ENCODE measurements at places on chromosomes 7 and 10. TPM values are rescaled to one million over a fixed set of nuclear protein-coding genes. Genes with fewer than 3 reads are reported as not detected.
A peak's percentile ranks its signal among the peaks of the same experiment; 100 is the strongest.

- no peak for DNase-seq
Observed at GRCh38 chr10:6408799-6409198, 171.3 kb downstream of the PRKCQ start.

DNA sequence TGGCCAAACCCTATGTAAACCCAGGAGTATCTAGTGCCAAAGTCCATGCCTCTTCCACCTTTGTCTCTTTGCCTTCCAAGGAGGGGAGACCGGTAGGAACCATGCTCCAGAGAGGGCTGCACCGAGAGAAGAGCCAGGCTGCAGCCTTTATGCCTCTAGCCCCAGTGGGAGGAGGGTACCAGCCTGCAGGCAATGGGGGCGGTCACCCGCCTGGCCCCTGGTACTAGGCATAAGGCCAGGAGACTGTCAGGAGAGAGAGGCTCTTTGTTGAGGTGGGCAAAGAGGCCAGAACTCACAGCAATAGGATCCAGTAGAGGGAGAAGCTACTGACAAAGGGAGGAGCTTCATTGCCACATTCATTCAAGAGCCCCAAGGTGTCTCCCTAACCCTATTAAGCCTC is 146.6 kb upstream of the PDE1C start:
- no peak for DNase-seq

GRCh38 chr10:30897547-30897946 is 134.1 kb downstream of the ZNF438 start:
- no peak for DNase-seq

DNA sequence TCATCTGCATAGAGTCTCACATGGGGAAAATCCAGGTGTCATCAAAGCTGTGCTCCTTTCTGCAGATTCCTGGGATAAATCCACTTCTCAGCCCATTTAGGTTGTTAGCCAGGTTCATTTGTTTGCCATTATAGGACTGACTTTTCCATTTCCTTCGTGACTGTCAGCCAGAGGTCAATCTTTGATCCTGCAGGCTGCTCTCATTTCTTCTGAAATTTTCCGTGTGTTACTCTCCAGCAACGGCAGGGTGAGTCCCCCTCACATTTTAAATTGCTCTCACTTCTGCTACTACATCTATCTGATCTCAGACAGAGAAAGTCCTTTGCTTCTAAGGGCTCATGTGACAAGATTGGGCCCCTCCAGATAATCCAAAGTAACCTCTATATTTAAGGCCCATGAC is 150.7 kb upstream of the BET1 start:
- no peak for DNase-seq

GRCh38 chr7:129210256-129210988 is 14.4 kb upstream of the AHCYL2 start:
- DNase-seq, result peak; percentile 82

DNA sequence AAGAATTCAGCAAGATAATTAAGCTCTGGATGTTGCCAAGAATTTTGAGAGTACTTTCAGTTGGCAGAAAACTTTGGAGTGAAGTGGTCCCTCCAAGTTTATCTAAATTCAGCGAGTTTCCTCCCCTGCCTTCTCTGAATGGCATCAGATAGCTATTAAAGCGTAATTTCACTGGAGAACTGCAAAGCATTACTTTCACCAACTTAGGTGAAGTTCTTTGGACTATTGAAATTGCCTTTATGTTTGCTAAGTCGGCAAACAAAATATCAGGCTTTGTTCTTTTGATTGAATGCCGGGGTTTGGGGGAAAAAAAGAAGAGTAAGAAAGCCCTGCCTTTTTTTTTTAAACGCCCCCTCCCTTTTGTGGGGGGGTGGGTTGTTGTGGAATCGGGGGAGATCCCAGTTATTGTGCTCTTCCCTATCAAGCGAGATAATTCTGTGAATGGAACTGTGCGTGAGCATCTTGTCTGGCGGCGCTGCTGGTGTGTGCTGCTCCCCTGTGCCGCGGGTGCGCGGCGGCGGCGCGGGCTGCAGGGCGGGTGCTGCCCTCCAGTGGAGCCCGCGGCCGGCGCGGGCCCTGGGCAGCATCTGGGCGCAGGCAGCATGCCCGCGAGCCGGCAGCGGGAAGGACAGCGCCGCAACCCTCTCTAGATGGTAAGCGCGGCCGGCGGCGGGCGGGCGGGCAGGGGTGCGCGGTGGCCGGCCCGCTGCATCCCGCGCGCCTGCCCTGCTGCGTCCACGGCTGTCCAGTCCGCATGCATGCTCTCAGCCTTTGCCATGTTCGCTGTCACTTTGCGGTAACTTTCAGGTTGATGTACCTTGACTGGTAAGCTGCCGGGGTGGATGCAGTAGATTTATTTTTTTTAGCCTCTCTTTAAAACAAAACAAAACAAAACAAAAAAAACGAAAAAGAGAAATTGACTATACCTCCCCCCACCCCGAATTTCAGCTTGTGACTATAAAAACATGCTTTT is 176.5 kb downstream of the TCF7L2 start:
- peak; percentile 24 for DNase-seq

DNA sequence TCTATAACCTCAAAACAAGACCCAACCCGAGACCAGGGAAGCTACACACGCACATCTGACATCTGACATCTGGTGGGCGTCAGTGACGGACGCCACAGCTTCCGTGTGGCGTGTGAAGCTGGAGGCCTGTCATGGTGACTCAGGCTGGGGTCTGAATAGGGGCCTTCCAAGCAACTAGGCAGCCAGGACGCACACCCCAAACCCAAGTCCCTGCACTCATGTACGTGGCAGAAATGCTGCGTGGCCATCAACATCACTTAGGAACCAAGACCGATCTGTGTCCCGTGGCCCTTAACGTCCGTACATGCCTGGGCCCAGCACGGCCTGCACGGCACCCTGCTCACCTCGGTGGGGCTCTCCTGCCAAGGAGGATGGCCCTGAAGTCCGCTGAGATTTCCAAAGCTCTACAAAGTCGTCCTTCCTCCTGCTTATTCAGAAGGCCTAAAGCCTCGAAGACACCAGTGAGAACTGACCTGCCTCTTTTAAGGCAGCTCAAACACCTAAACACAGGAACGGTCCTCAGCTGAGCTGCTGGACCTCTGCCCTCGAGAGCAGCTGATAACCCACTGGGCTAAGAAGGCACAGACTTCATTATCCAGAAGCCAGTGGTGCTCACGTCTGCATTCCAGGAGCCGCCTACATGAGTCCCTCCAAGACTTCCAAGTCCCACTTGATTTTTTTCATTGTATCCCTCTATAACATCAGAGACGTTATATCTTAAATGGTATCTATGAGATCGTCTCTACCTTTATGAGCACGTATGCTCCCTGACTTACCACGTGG is 82.5 kb downstream of the DIP2C start:
- DNase-seq, result no peak

DNA sequence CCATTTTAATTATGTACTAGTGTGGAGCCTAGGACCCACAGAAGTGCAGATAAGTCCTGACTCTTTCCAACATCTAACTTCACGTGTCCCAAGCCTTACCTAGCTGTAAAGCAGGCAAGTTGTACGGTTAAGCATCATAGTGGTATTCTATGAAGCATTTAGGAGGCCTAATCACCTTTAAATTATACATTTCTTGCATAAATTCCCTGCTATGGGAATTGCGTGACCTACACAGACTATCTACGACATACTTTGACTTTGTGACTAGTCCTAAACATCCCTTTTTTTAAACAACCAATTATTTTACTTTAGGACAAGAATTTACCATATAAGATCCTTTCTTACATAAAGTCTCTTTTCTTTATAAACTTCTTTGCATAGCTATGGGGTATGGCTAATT is 37.7 kb upstream of the LRGUK start:
- DNase-seq, result no peak

GRCh38 chr7:96253441-96253840 is 68.5 kb downstream of the SLC25A13 start:
- no peak for DNase-seq

- DNase-seq, result no peak
Observed at GRCh38 chr10:98374217-98374985, 40.6 kb downstream of the PYROXD2 start.

- DNase-seq, result peak; percentile 66
Observed at GRCh38 chr10:121696854-121697253, 98.6 kb upstream of the FGFR2 start.

DNA sequence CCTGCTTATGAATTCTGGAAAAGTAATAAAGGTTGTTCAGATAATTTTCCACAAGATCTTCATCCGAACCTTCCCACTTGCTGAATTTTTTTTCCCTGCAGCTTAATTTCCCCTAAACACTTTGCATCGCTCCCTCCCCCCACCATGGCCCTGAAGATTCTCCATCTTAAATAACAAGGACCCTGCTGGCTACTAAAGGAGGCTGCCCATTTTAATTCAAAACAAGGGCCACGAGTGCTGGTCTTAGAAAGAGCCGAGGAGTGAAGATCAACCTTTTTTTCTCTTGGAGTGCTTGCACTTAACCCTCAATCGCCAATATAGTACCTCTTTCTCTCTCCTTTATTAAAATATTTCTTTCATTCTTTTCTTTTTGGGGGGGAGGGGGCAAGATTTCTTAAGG is 9.2 kb upstream of the SP8 start:
- no peak for DNase-seq

- DNase-seq, result no peak
Observed at GRCh38 chr7:81167934-81168333, 249.1 kb upstream of the SEMA3C start.

- DNase-seq, result no peak
Observed at GRCh38 chr7:11403781-11404180, 428.2 kb downstream of the THSD7A start.

DNA sequence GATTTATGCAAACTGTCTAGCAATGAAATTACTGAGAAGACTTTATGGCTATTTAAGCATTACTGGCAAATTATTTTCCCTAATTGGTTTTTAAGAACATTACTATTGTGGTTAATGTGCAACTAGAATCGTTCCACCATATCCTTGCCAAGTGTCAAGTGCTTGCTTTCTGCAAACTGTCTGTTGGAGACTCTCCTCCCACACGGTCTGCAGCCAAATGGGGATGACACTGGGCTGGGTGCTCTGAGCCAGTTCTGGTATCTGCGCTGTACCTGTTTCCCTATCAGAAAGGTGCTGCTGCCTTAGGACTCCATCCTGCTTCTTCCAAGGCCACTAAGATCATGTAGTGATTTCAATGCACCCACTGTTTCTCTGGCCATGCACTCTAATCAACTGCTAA is 110.4 kb downstream of the RAMP3 start:
- no peak for DNase-seq

DNA sequence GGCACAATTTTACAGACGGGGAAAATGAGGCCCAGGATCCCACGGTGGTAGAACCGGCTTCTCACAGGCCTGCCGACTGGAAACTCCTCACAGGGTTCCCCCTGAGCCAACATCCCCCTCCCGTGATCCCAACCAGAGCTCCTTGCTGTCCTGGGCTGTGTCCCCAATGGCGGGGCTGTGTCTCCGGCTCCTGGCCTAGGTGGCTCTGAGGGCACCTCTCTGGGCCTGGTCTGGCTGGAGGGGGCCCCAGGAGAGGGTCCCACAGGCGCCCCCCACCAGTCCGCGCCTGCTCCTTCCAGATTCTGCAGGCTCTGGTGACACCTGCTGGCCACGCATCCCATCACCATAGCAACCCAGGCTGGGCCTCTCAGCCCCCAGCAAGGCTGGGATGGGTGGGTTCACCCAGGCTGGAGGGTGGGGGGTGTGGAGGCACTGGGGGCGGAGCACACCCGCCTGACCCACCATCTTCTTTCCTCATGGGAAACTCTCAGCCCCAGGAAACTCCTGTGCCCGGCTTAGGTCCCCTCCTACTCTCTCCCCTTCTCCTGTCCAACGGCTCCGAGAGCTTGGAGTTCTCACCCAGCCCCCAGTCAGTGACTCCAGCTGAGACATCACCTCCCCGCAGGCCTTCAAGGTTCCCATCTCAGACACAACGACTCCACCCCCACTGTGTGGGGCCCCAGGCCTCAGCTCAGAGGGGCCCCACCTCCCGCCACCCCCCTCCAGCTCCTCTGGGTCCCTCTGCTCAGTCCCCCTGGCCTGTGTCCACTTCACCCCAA is 27.1 kb upstream of the TNRC18 start:
- DNase-seq, result peak; percentile 56

- DNase-seq, result no peak
Observed at GRCh38 chr7:139989366-139990141, 73.2 kb downstream of the PARP12 start.

- no peak for DNase-seq
Observed at GRCh38 chr10:60096761-60097513, 190.6 kb upstream of the CCDC6 start.

DNA sequence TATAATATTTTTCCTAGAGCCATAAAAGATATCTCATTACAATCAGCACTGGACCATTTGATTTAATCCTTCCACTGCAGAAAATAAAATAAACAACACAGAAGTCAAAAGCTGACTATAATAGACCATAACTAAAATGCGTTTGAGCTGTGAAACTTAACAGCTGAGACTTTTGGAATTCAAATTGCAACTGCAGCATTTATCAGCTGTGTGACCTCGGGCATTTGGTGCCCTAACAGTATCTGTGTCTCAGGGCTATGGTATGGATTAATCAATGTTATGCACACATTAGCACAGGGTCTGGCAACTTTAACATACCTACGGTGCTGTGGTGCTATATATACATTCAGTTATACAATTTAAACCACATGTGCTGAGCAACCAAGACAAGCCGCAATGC is 160.1 kb downstream of the COL28A1 start:
- DNase-seq, result no peak

DNA sequence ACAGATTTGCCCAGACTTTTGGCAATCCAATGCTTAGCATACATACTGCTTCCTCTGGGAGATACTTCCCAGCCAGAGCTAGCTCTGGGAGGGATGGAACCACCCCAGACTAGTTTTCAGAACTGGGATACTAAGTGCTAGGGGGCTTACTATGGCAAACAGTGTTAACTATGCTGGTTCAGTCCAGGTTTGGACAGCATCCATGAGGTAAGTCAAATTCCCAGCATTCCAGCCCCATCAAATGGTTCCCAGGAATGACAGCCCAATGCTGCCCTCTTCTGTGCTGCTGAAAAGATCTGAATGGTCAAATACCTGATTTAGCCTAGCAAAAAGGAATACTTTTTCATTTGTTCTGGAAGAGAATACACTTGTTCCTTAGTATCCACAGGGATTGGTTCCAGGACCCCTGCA is 141.7 kb upstream of the CCDC6 start:
- DNase-seq, result peak; percentile 81

GRCh38 chr10:3363311-3364045 is 190.9 kb upstream of the PITRM1 start:
- DNase-seq, result no peak

GRCh38 chr7:157273208-157274093 is 63.4 kb upstream of the DNAJB6 start:
- peak; percentile 65 for DNase-seq

- DNase-seq, result no peak
Observed at GRCh38 chr10:110711382-110711781, 67.2 kb downstream of the RBM20 start.

- DNase-seq, result no peak
Observed at GRCh38 chr7:139479620-139480019, 3.9 kb downstream of the KLRG2 start.

- DNase-seq, result no peak
Observed at GRCh38 chr7:129452589-129453231, 18.5 kb downstream of the STRIP2 start.

ASB4 gene
- total RNA-seq, result not detected

C10orf143 gene
- total RNA-seq, result not detected

TET1 gene
- total RNA-seq, result 3.1 TPM

ANXA8 gene
- total RNA-seq, result not detected

EVX1 gene
- total RNA-seq, result not detected

PAX2 gene
- total RNA-seq, result 2.2 TPM

PRKCQ gene
- total RNA-seq, result 0.55 TPM

CNPY1 gene
- total RNA-seq, result not detected

VSIR gene
- total RNA-seq, result 1.5 TPM

EFCAB10 gene
- not detected for total RNA-seq

PON1 gene
- not detected for total RNA-seq

PLAC9 gene
- not detected for total RNA-seq
